Stimulated activated CD4-positive, alpha-beta T cell treated with anti-CD3 and anti-CD28 coated beads, Interleukin-1b, Interleukin-23, amount 100 ng/mL, for 1 hour (primary cell): ENCODE measurements at places on chromosomes 2 and 18.

GRCh38 chr2:199458806-199459285, 1.1 kb upstream of the SATB2 start:
- DNase-seq = no peak

- DNase-seq = no peak
These were observed 780.0 kb upstream of the RAB6C start for GRCh38 chr2:129199501-129199900.

- no peak for DNase-seq
These were observed 46.4 kb upstream of the NARS1 start for GRCh38 chr18:57668021-57668420.

DNA sequence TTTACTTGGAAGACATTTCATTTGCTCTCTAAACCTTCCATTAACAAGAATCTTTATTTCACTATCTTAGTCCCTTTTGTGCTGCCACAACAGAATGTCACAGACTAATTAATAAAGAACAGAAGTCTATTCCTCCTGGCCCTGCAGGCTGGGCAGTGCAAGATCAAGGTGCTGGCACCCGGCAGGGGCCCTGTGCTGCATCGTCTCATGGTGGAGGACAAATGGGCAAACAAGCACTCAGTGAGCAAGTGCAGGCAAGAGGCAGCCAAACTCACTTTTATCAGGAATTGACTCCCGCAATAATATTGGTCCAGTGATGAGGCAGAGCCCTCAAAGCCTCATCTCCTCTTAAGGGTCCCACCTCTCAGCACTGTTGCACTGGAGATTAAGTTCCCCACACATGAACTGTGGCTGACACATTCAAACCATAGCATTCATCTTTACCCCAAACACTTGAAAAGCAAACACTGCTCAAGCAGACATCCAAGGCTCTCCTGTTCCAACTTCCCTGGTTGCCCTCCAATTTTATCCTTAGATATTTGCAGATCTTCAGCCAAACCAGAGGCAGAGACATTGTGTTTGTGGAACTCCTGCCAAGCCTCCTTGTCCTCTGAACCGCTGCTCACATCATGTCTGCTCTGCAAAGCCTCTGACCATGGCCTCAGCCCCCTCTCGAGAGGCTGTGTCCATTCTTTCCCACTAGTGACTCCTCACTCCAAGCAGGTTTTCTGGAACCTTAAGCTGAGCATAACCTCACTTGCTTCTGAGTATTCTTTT, 404.4 kb upstream of the SOX11 start:
- no peak for DNase-seq

DNA sequence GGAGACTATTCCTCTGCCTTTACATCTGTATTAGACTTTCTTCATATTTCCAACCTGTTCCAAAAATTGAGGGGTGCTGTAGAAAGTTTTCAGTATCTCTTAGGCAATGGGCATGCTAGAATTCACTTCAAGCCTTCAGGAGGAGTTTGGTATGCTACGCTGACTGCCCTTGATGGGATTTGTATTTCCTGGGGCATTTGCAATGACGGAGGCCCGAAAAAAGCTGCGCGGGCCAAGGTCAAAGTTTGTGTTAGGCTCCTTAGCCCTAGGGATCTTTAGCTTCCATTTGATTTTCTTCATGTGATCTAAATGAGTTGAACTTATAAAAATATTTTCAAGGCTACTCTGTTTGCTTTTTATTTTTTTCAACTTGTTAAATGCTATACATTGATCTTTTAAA, 5.1 kb downstream of the CPS1 start:
- DNase-seq = no peak

GRCh38 chr18:51617167-51617566, 419.7 kb upstream of the MEX3C start:
- DNase-seq = no peak

GRCh38 chr2:237154884-237155851, 69.5 kb downstream of the COPS8 start:
- no peak for DNase-seq

DNA sequence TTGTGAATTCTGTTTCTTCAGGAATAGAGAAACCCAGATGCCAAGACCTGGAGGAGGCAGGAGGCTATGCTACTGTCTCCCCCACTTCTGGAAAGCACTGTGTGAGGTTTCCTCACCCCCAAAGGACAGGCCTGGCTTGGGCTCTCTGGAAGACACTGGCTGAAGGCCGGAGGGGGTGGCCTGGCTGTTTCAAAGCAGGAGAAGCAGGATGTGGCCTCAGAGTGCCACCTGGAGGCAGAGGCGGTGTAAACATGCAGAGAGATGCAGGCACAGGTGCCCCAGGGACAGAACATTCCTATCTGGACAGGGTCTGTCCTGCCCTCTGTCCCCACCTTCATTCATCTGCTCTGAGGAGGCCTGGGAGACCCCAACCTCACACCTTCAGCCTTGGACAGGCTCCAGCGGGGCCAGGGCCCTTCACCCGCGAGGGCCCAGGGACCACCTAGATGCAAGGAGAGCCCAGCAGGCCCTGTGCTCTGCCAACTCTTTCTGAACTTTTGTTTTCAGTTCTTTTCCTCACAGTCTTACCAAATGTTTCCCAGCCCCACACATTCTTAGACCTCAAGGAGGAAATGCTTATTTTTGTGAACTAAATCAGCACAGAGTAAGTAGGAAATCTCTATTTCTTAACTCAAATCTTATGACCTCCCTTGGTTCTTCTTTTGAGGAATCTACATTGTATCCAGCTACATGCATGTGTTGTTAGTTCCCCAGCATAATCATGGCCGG, 79.2 kb downstream of the LONRF2 start:
- DNase-seq = no peak

- no peak for DNase-seq
These were observed 199.8 kb downstream of the KCNJ3 start for GRCh38 chr2:154898269-154898668.

DNA sequence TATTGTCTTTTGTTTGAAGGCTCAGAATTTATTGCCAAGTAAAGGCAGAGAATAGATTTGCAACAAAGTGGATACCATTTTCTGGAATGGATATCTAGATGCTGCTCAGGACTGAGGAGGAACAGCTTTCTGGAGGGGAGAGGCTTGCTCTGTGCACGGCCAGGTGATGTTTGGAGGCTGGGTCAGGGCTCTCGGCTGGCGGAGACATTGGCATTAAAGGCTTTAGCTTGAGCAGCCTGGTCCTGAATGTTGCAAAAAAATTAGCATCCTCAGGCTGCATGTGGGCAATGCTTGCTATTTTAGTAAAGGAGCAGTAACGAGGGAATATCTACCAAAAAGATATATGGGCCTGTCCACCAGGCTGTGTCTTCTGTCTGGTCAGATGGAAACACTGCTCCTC, 20.4 kb downstream of the RNF144A start:
- no peak for DNase-seq

DNA sequence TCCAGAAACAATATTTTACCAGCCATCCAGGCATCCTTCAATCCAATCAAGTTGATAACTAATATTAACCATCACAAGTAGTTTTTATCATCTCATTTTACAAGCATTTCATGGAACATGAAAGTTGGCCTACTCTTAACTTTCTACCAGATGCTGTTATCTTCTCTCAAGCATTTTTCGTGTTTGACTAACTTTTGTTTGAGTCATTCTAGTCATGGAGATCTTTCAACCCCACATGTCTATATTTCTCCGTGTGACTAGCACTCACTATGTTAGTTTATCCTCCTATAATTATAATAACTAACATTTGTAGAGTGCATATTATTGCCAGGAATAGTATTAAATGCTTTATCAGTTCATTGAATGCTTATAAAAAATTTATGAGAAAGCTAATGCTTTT, 307.0 kb upstream of the CWC22 start:
- DNase-seq = no peak

- DNase-seq = no peak
These were observed 150.4 kb downstream of the ZFP36L2 start for GRCh38 chr2:43075811-43076585.

GRCh38 chr2:219419331-219420197, 1.4 kb downstream of the DES start:
- no peak for DNase-seq

GRCh38 chr2:9565436-9566153, 10.0 kb upstream of the ADAM17 start:
- DNase-seq = no peak

DNA sequence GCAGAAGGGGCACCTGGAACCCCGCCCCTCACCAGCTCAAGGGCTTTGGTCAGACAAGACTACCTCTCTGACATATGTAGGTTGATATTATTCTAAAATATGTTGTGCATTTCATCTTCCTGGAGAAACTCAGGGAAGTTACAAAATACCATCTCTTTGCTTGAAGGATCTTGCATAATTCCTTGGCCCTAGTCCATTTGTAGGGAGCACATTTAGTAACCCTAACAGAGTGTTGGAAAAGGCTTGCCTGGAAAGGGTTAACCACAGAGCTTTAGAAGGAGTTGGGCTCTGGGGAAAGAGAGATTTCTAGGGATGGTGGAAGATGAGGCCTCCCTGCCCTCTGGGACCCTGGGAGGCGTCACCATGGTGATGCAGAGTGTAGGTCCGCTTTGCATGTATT, 143.0 kb upstream of the SLC1A4 start:
- DNase-seq = no peak

- no peak for DNase-seq
These were observed 96.7 kb downstream of the GAREM1 start for GRCh38 chr18:32373995-32374394.

DNA sequence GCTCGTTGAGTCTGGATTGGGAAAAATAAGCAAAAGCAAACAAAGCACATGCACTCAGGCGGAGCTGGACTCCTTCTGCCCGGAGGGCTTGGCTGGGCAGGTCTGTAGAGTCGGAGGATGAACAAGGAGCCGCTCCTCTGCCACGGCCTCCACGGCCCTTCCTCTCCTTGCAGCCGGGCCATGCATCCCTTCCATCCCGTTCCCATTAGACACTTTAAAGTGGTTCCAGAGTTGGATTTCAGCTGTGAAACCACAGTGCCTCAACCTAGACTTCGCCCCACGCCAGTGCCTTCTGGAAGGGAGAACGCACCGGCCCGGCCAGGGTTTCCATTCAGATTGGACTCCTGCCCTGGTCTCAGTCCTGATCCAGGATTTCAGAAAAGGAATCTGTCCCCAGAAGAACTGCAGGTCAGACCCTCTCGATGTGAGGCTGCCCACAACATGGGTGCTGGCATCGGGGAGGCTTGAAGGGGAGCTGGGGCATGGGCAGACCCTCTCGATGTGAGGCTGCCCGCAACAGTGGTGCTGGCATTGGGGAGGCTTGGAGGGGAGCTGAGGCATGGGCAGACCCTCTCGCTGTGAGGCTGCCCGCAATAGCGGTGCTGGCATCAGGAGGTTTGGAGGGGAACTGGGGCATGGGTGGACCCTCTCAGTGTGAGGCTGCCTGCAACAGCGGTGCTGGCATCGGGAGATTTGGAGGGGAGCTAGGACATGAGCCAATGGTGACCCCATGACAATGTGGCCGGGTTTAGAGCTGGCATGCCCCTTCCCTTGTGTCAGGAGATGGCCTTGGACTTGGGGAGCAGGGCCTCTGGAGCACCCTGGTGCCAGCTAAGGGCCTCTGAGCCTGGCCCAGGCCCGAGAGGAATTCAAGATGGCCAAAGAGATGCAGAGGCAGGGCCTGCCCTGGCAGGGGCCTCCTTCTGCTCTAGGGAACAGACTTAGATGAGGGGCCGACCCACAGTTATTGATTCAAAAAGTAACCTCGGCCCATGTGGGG, 304.5 kb downstream of the NDUFA10 start:
- DNase-seq = no peak

DNA sequence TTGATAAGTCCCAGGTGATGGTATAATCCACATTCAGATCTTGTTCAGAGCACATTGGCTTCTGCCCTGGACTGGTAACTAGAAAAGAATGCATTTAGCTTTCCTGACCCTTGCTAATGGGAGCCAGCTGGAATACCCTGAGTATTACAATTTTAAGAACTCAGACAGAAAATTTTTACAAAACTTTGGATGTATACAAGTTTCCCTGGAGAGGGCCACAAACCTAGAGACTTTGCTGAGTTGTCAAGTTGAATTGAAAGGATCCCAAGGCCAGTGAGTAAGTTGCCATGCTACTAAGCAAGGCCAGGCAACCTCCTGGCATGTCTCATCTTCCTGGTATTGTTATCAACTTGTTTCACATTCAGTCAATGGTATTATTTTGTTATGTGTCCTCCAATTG, 20.0 kb upstream of the NABP1 start:
- DNase-seq = no peak

- no peak for DNase-seq
These were observed 76.4 kb downstream of the SRD5A2 start for GRCh38 chr2:31504311-31504710.

- no peak for DNase-seq
These were observed 319.4 kb downstream of the NRXN1 start for GRCh38 chr2:50712569-50712968.
